ENCODE measurements at places on chromosomes 3 and 15.

DNA sequence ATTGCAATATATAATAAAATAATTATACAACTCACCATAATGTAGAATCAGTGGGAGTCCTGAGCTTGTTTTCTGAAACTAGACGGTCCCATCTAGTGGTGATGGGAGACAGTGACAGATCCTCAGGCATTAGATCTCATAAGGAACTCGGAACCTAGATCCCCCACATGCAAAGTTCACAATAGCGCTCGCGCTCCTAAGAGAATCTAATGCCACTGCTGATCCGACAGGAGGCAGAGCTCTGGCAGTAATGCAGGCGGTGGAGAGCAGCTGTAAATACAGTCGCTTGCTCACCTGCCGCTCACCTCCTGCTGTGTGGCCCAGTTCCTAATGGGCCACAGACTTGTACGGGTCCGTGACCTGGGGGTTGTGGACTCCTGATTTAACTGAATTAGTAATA is 87.8 kb downstream of the P3H2 start:
- DNase-seq = no peak

DNA sequence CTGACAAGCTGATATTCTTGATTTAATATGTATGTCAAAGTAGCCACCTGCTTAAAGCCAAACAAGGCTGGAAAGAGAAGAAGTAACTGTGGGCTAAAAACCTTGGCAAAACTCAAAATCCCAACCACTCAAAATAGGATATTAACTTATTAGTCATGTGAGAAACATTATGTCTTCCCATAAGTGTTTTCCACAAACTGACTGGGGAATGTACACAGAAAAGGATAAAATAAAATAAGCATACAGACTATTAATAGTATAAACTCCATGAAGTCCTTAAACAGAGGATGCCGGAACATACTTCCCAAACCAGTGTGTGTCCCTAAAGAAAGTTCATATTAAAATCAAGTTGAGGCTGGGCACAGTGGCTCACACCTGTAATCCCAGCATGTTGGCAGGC is 263.7 kb upstream of the THBS1 start:
- DNase-seq = no peak

DNA sequence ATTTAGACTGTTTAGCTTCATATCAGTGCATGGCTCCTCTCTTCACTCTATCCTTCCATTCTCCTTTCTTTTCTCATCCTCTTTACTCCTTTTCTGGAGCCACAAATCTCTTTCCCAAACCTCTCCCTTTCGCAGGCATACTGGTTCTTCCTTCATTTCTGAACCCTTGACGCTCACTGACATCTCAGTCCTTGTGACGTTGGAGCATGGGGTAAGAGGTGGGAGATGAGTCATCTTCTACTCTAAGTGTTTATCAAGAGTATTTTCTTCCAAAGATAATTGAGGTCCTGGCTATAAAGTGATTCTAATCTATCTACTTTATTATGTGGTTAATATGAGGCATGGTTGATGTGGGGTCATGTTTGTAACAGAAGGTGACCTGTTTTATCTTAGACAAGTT is 414.2 kb downstream of the AGBL1 start:
- DNase-seq = no peak

DNA sequence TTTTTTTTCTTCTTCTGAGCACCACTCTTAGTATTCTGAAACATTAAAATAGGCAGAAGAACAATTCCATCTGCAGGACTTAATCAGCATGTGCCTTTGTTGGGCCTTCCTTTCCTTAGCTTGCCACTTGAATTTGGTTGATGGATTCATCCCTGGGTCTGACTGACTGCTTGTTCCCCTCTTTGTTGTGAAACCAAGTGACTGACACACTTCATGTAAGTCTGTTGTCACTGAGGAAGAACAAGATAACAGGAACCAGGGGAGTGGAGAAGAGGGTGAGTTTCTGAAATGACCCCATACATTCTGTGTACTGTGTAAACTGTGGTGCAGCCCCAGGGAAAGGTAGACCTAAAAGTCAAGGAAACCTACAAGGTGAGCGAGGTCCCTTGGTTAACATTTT is 188.7 kb upstream of the TBC1D5 start:
- no peak for DNase-seq

GRCh38 chr15:50556642-50557371 is 10.3 kb upstream of the USP50 start:
- no peak for DNase-seq

GRCh38 chr3:46926871-46927717 is 49.5 kb downstream of the CCDC12 start:
- DNase-seq = no peak

- DNase-seq = no peak
Measured at GRCh38 chr3:56621681-56622080, 61.4 kb downstream of the TASOR start.

DNA sequence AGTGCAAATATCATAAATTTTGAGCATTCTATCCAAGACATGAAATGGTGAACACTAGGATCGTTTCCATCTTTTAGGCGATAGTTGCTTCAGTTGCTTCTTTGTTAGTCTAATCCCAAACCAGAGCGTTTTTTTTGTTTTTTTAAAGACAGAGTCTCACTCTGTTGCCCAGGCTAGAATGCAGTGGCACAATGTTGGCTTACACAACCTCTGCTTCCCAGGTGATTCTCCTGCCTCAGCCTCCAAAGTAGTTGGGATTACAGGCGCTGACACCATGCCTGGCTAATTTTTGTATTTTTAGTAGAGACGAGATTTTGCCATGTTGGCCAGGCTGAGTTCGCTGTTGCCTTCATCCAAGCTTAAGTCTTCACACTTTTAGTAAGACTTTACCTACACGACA is 265.3 kb downstream of the SHQ1 start:
- no peak for DNase-seq

DNA sequence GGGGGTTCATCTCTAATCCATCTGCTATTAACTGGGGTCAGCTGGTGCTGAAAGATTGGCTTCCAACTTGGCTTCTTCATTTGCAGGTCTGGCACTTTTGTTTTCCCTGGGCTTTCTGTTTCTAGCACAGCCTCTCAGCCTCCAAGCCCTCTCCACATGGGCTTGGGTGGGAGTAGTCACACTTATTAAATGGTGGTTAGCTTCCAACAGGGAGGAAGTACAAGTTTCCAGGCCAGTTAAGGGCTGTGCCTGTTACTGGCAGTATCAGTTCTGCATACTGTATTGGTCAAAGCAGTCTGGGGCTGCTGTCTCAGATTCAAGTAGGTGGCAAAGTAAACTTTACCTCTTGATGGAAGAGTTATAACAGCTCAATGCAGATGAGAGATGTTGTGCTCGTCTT is 627.1 kb upstream of the CCDC54 start:
- DNase-seq = no peak

- no peak for DNase-seq
Measured at GRCh38 chr3:196604548-196604947, 34.9 kb upstream of the NRROS start.

- no peak for DNase-seq
Measured at GRCh38 chr3:56751056-56751707, 50.6 kb downstream of the ARHGEF3 start.

- no peak for DNase-seq
Measured at GRCh38 chr3:45985532-45986302, 9.9 kb downstream of the FYCO1 start.

DNA sequence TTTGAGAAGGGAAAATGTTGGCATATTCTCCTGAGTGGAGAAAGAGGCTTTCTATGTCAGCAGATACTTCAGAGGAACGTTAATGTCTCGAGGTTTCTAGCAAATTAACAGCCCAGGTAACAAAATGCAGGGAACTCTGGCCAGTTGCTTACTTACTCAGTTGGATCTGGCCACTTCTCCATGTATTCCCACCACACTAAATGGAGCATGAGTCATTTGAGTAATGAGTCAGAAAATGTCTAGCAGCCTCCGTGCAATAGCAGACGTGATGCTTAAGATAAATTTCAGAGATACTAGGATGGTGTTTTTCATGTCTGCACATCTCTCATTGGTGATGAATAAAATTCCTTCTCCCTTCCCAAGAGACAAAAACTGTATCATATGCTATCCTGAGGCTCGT is 671.5 kb downstream of the FHIT start:
- DNase-seq = peak; percentile 58

- no peak for DNase-seq
Measured at GRCh38 chr15:79431636-79432344, at the start of gene MINAR1. Gene MINAR1 (plus strand): TSS chr15:79432336. CDS start chr15:79456148, 23,812 bp downstream.

GRCh38 chr3:153503873-153504272 is 341.8 kb downstream of the RAP2B start:
- DNase-seq = no peak

DNA sequence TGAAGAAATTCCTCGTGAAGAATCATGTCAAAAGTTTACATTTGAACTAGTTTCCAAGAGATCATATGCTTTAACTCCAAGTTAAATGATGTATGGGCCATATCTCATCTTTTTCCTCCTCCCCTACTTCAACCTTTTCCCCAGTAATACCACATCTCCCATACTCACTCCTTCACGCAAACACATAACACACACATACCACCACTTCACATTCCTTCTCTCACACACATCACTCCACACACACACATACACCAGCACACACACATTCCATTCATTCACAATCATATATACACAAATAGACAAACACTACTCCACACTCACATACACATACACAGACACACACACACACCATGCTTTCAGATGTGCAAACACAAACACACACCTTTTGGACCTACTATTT is 769.0 kb upstream of the NR2F2 start:
- DNase-seq = no peak

DNA sequence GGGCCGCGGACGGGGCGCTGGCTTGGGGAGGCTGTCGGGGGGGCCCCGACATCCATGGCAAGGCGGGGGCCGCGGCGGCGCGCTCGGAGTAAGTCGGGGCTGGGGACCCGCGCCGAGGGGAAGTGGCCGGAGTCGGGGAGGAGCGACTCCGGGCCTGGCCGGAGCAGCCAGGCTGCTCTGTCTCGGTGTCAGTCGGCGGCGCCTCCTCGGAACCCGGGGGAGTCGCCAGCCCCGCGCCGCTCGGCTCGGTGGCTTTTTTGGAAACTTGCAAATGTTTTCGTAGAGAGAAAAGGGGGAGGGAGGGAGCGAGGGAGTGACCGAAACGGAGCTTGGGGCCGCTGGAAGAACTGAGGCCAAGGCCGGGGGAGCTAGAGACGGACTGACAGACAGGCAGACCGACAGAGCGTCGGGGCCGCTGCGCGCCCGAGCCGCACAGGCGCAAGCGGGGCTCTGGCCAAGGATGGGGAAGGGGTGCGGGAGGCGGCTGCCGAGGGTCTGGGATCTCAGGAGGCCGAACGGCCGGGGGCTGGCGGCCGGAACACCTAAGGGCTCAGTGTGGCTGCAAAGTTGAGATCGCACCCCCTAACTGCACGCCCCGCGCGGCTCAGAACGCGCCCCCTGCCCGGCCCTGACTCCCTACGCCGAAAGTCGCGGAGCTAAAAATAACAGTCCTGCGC is 5.0 kb downstream of the PTH1R start:
- DNase-seq = no peak

DNA sequence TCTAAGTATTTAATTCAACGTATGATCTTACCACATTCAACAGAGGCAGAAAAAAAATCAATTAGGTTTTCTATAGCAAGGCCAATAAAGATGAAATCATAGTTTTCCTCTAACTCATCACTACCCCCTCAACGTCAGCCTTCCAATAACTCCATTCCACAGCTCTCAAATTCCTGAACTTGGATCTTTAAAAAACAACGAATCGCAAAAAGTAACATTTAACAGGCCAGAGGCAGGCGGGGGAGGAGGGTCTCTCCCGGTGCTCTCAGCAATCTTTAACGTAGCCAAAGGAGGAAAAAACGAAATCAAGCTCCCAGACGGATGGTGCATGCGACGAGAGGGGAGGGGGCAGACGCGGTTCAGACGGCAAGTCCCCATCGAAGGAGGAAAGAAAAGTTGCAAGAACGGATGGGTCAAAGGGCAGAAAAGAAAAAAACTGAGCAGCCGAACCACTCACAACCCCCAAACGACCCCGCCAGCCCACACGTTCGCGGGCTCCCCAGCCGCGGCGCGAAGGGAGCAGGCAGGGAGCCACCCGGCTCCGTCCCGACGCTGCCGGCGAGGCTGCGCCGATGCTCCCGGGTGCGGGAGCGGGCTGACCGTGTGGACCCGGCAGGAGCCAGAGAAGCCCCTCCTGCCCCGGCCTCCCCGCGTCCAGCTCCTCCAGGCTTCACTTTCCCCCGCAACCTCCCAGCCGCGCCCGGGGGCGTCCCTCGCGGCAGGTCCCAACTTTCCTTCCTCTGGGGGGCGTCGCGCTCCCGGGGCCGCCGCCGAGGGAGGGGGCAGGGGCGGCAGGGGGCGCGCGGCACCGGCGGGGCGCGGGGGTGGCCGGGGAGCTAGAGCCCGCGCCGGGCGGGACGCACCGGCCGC is 703 bp downstream of the PEAK1 start:
- DNase-seq = peak; percentile 26

- no peak for DNase-seq
Measured at GRCh38 chr3:67384016-67384415, 270.4 kb downstream of the SUCLG2 start.

DNA sequence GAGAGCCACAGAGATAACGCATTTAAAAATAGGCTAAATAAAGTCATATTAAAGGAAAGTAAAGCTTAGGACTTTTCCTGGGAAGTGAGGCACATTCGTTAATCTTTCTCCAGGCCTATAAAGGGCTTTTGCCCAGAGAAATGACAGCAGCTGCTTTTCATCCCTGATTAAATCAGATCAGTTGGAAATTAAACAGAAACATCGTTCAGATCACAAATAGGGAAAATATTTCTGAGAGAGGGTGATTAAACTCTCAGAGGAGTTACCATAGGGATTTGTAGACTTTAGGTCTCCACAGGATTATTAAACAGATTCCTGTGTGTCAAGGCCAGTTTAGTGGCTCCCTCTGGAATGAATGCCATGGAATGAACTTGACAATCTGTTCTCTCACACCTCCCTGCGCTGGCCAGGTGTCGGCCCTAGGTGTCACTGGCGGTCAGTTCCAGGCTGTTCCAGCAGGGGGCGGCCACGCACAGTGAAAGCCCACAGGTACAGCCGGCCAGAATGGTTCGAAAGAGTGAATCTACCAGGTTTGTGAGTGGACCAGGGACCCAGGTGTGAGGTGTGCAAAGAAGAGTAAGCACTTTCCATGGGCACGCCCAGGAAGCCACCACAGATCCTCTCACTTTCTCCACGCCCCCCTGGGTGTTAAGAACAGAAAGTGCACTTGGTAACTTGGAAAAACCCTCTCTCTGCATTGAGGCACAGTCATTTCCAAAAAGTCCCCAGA is 253.0 kb upstream of the RASGRP1 start:
- peak; percentile 85 for DNase-seq

DNA sequence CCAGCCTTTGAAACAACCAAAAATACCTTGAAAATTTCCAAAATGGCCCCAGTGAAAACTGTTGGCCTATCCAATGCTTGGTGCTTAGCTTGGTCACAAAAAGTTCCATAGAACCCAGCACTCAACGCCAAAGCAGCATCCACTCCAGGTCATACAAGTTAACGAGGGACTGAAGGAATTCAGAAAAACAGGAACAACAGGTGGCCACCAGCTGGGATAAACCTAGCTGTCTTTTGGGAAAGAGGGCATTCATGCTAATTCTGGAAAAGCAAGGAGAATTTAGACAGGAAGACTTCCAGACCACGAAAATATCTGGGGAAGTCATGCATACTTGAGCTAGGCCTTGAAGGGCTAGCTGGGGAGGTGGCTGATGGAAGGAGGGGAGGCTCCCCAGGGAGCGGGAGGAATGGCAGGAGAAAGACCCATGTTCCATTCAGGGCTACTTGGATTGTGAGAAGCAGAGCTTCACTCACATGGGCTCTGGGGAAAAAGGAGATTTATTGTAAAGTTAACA is 28.6 kb downstream of the COLQ start:
- DNase-seq = no peak

All from Caki2 (cell line).